ENCODE measurements at places on chromosomes 2 and 18.

DNA sequence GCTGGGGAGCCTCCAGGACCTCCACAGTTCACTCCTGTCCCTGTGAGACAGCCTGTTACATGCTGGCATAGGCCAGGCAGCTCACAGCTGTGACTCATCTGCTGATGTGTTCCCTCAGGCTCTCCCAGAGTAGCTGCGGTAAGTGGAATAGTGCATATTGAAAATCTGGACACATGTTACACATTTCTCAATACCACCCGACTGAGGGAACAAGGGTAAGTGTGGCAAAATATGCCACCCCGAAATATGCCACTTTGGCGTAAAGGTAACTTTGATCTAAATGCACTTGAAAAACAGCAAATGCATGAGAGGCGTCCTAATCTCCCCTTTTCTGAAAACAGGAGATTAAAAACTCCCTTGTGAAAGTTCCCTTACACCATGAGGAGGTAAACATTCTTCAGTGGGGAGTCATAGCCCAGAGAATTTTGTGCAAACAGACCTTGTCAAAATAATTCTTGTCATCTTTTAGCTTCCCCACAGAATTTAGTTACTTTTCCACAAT, 557.9 kb downstream of the CCDC85A start:
- peak; percentile 42 for DNase-seq

- DNase-seq, result peak; percentile 62
Measured at GRCh38 chr2:216683846-216684245, 11.5 kb downstream of the IGFBP5 start.

DNA sequence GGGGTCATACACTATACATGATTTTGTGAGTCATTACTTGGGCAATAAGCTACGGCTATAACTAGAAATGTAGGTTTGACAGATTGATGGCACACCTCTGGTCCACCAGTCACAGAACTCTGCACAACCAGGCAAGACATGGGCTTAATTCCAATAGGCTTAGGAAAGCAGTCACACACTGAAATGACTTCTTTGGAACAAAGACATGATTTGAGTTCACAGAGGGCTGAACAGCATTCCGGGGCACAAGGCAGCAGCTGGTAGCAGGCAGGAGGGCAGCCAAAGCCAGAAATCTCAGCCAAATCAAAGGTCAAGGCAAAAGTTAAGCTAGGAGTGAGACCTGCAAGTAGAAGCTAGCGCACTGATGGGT, 27.4 kb downstream of the FABP1 start:
- no peak for DNase-seq

DNA sequence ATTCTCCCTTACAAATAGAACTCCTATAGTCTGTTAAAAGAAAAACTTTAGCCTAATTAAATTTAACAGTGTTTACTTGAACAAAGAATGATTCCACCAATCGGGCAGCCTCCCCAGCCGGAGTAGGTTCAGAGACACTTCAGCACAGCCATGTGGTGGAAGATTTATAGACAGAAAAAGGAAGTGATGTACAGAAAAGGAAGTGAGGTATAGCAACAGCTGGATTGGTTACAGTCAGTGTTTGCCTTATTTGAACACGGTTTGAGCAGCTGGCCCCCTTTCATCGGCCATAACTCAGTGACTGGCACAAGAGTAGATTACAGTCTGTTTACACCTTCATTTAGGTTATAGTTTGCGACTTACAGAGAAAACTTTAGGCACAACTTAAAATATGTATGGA, 2.1 kb upstream of the SKA1 start:
- no peak for DNase-seq

DNA sequence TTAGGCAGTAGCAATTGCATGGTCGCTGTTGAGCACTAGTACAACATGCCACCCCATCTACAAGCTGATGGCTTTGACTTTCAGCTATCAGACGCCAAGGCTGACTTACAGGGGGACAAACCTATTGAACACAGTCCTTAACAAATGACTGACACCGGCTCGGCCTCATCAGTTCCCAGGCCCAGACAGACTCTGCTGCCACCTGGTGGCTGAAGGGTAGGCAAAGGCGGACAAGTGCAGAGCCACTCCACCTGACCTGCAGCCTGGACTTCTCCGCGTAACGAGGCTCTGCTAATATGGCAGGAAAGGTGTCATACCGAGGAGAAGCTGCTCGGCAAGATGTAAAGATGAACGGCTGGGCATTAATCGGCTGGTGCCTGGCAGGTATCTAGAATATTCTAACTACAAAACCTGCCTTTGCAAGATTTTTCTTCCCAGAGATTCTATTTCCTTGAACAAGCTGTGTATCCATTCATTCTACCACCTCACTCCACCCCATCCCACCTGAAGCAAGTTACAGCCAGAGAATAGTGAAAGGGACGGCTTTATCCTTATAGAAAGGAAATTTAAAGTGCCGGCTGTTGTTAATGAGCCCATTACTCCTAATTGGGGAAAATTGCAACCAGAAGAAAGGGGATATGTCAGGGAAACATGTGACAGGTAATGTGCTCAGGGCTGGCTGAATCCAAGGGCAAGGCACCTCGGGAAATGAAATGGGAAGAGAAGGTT, 67.4 kb downstream of the STEAP3 start:
- DNase-seq, result peak; percentile 84

- no peak for DNase-seq
Measured at GRCh38 chr2:14936426-14936825, 303.9 kb downstream of the LRATD1 start.

DNA sequence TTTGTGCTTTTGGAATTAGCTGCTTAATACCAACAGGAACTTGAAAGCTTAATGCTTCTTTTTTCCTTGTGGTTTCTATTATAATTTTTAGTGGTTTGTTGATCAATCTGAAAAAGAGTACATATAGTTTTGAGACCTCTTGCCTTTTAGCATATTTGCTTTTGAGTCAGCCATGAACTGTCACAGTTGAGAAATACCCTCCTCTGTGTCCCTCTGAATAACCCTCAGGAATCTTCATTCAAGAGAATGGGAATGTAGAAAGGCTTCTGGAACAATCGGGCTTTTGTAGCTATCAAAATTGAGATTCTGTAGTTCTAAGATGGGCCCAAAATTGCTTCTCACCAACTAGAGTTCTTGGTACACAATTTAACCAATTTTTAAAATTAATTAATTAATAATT, 451.1 kb upstream of the TRIB2 start:
- no peak for DNase-seq
